ENCODE measurements at places on chromosomes 5 and 9.
A peak's percentile ranks its signal among the peaks of the same experiment; 100 is the strongest.

GRCh38 chr5:168592014-168592368, 12.8 kb upstream of the PANK3 start:
- no peak for DNase-seq

DNA sequence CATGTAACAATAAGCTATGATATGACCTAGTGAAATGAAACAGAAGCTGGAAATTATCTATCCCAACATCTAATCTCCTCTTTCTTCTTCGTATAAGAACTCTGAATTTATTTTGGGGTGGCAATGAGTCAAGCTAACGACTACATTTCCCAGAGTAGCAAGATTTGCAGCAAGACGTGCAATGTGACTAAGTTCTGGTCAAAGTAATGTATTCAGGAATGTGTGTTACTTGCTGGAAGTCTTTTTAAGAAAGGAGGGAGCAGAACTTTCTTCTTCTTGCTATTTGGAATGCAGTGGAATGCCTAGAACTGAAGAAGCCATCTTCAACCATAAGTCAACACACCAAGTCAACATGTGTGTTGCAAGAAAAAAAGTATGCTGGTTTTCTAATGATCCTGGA, 406.6 kb upstream of the MEF2C start:
- DNase-seq, result no peak

GRCh38 chr5:174745590-174746103, 21.3 kb downstream of the MSX2 start:
- no peak for DNase-seq

- no peak for DNase-seq
Measured at GRCh38 chr9:8855046-8855445, 1055.5 kb upstream of the DMAC1 start.

DNA sequence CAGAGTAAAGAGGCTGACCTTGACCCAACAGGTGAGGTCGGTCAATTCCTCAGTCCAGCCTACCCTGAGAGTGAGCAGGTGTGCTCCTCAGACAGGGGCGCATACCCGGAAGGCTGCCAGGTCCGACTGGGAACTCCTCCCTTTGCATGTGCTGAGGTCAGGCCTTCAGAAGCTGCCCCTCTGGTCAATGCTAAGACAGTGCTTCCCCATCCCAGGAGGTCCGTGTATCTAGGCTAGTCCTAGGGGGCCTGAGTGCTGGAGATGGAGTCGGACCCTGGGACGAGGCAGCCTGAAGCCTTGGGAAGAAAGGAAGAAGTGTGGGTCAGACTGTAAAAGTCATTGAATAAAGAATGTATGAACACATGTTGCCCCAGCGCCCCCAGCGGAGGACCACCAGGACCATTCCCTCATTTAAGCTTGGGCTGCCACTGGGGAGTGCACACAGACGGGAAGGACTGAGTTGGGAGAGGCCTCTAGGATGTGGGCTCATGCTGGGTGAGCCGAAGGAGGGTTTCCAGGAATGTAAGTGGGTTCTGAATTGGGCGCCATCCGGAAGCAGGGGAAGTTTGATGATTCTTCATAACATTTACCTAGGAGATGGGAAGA, 41.0 kb upstream of the GFPT2 start:
- DNase-seq, result no peak

DNA sequence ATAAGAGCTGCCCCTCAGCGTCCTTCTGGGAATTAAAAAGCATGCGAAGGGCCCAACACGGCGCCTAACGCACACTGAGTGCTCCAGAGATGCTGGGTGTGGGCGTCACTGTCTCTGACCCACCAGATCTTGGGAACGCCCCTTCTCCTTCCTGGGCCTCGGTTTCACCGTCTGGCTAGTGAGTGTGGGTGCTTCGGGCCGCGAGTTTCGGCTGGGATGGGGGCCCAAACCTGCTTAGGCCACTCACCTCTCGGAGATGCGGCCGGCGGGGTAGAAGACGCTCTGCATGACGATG, 3.7 kb downstream of the PIP5KL1 start:
- no peak for DNase-seq

- no peak for DNase-seq
Measured at GRCh38 chr5:36017004-36017403, 25.8 kb upstream of the UGT3A1 start.

- no peak for DNase-seq
Measured at GRCh38 chr9:112120439-112120925, 54.6 kb downstream of the SUSD1 start.

GRCh38 chr5:178632285-178632684, 5.4 kb upstream of the CLK4 start:
- no peak for DNase-seq

DNA sequence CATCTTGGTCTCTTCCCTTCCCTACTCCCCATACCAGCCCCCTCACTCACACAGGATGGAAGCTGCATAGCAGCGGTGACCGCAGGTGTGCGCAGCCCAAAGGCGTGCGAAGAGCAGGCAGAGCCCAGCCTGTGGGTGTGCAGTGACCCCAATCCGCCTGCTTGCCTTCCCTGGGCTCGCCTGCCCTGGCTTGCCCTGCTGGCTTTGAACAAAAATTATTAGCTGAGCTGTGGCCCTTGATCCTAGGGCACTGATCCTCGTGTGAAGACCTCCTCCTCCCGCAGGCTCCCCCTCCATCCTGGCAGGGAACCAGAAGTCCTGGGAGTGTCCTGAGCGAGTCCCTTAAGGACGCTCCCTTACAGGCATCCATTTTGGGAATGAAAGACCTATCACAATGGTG, 31.9 kb downstream of the MORN5 start:
- no peak for DNase-seq

- no peak for DNase-seq
Measured at GRCh38 chr9:70933321-70933720, 188.1 kb downstream of the TRPM3 start.

GRCh38 chr5:134997015-134997414, 29.3 kb downstream of the CATSPER3 start:
- no peak for DNase-seq

GRCh38 chr5:173198049-173198448, 37.0 kb downstream of the NKX2-5 start:
- no peak for DNase-seq

GRCh38 chr5:59016925-59017324, 434.1 kb downstream of the RAB3C start:
- no peak for DNase-seq

DNA sequence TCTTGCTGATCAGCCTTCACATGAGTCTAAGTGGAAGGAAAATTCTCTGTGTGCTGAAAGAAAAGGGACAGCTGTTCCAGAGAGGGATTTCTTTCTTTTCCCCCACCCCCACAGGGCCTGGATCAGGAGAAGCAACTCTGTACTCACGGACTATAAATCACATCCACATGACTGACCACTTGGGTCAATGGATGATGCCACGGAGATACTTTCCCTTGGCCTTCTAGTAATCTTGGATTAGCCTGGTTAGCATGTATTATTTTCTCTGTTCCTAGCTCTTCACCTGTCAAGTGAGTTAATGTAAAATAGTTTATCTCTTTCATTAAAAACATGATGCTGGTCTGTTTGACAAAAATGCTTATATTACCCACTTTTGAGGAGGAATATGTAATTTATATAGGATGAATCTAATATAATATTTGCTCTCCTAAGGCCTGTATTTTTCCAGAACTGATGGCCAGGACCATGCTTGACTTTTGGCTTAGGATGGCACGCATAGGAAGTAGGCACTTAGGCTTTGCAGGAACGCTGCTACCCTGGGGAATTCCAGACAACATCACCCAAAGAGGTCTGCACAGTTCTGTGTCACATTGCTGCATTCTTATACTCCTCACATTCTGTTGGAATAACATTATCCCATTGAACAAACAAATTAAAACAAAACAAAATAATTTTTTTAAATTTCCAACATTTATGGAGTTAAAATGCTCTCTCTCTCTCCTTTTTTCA, 892.1 kb downstream of the TLE1 start:
- DNase-seq, result no peak

DNA sequence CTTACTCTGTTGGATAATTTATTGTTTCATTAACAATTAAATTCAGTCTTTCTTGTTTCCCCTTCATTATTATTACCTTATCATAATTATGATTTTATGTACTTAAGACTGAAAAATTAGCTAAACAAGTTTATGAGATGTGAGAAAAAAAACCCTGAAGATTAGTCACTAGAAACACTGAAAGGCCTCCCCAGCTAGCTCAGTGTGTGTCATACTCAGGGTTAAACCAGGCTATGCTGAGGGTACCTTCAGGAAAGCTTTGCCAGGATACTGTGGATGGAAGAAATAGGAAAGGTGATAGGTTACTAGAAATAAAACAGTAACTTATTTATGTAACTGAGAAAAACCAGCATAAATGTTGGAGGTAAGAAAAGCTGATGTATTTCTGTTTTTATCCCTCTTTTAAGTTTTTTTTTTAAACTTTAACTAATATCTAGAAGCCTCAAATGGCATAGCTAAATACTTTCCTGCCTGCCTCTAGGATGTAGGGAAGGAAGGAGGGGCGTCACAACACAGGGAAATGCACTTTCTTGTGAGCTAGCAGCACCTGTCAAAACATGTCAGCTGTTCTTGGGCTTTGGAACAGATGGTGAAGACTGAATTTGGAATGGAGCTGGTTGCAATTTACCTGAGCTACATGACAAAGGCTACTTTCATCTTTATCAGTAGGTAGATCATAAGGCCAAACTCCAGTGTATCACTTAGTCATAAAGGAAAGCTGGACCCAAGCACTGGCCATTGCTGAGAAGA, 24.2 kb downstream of the NMRK1 start:
- DNase-seq, result no peak

GRCh38 chr5:168609806-168610482, 30.8 kb upstream of the PANK3 start:
- no peak for DNase-seq

DNA sequence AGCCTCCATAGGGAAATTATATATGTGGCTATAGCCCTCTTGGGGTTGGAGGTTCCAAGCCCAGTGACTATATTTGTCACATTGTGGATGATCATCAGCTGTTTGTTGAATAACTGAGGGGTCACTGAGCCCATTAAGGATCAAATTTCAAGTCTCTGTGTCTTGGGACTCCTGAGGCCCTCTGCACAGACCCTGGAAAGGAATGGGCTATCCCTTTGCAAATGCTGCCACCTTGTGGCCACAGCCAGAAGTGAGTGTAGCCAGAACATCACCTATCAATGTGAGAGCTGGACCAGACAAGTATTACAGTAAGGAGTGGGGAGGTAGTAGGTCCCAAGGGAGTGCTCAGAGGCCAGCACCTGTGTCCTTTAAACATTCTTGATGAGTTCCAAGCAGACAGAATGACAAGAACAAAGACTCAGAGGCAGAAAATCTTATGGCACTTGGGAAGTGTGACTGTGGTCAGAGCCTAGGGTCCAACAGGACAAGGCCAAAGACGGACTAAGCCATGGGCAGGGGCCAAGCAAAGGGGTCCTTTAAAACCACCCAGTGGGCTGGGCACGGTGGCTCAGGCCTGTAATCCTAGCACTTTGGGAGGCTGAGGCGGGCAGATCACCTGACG, 8.2 kb downstream of the RPP25L start:
- peak; percentile 67 for DNase-seq

GRCh38 chr5:93800988-93801811, 59.8 kb upstream of the POU5F2 start:
- peak; percentile 12 for DNase-seq

DNA sequence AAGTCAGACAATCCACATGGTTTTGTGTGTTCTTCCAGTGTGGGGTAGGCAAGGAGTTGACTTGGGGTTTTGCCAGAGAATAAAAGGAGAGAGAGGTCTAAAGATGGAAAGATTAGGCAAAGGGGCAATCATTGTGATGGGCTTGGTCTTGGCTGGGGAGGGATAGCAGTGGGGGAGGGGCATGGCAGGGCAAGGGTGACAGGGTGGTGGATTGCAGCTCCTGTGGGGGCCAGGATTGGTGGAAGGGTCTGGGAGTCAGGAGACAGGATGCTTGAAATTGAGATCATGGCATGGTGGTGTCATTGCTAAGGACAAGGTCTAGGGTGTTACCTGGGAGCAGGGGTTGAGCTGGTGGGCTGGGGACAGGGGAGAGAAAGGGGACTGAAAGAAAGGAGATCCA, 57.6 kb downstream of the ZNF618 start:
- DNase-seq, result no peak

- no peak for DNase-seq
Measured at GRCh38 chr5:104096451-104096850, 533.9 kb upstream of the NUDT12 start.

DNA sequence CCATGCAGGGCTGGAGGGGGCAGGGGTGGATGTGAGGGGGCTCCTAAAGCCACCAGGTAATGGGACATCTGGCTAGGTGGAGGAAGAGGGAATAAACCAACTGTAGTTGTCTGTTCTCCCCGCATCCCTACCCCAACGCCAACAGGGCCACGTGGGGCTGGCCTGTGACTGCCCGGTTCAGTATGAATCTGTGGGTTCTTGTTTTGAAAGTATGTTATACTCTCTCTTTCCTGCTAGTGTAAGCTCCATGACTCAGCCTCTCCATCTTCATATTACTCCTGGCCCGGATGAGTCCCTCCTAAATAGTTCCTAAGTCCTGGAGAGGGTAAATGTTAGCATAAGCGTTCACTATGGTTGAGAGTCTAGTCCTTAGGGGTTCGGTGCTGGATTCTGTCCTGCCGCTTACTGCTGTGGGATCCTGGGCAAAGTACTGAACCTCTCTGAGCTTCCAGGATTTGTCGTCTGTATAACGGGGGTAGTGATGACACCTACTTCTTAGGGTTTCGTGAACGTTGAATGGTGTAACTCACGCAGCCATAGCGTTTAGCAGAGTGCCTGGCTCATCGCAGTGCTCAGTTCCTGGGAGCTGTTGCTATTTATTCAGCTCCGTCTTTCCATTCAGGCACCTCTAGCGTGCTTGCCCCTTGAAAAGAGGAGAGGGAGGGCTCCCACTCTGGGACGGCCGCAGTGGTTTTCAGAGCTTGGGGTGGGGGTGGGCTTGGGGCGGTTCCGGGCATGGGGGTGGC, 28.8 kb downstream of the LHX2 start:
- no peak for DNase-seq
